ENCODE measurements at places on chromosomes 13 and 19.

DNA sequence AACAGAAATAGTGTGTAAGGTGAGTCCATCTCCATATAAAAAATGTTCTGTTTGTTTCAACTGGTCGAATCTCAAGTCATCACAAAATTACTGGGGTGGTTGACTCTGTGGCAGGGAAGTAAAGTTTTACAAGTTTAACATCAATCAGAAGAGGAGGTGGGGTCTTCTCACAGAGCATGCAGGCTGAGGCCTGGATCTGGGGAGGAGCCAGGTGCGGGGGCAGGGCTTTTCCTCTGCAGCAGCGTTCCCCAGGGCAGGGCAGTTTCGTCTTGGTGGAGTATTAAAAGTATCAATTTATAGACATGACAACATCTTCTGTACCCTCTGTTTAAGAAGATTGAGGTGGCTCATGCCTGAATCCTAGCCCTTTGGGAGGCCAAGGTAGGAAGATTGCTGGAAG is 68.8 kb downstream of the SLC7A9 start:
- no peak for DNase-seq

- DNase-seq, result no peak
These were observed 320.3 kb upstream of the EDNRB start for GRCh38 chr13:78238911-78239310.

DNA sequence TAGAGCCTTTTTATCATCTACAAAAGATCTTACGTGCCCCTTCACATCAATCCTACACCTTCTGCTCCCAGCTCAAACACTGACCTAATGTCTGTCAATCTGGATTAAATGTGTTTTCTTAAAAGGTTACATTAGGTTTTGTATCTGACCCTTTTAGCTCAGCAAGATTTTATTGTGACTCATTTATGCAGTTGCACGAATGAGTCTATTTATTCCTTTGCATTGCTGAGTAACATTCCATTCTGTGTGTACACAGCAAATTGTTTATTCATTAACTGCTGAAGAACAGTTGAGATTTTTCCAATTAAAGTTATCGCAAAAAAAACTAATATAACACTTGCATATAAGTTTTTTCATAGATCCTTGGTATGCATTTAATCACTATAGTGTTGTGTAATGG is 253.9 kb upstream of the GPC6 start:
- no peak for DNase-seq

DNA sequence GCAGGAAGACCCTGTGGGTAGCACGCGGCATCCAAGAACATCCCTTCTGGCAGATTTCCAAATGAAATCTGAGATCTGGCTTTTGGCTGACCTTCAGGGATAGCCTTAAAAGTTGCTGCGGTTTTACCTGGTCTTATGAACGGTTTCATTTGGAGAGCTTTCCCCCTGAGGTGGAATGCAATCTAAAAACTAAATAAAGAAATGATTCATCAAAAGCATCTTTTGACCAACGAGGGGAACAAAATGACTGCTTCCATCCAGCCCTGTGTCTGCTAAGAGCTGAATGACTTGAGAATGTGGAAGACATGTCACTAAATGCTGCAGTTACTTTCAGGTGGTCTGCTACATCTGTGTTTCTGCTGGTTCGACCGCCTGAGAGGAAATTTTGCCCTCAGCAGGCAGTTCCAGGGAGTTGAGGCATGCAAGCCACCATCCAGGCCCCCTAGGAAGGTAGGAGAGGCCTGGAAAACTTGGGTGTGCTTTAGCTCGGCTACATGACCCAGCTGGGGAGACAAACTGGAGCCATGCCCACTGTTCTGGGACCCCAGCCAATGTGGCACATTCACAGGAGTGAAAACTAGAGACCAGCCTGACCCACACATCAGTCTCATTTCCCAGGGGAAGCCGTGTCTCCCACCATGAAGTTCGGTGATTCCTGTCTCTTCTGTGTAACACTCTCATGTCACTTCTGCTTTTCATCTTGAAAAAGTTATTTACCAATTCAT is 175.1 kb upstream of the KL start:
- DNase-seq, result peak; percentile 33

- no peak for DNase-seq
These were observed 168.9 kb downstream of the PTPRS start for GRCh38 chr19:5171711-5172110.

GRCh38 chr19:50695251-50696093 is 24.1 kb downstream of the SHANK1 start:
- DNase-seq, result peak; percentile 43

GRCh38 chr13:20002787-20003186 is 44.3 kb downstream of the ZMYM2 start:
- no peak for DNase-seq

- peak; percentile 90 for DNase-seq
These were observed 10.3 kb upstream of the BBC3 start for GRCh38 chr19:47240996-47241918.

DNA sequence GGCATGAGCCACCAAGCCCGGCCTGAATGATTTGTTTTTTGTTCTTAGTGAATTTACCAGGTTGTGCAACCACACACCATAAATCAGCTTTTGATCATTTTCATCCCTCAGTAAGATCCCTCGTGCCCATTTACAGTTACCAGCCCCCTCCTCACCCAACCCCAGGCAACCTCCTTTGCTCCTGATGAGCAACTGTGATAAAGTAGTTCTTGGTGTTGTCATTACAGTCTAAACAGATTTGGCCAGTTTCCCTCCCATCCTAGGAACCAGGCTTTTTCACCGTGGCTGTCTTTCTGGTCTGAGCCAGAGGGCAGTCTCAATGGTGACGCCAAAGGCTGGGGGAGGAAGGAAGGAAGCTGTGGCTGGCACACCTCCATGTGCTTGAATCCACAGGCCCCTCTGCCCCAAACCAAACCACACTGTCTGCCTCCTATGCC is 61.2 kb upstream of the WDFY2 start:
- DNase-seq, result peak; percentile 28

DNA sequence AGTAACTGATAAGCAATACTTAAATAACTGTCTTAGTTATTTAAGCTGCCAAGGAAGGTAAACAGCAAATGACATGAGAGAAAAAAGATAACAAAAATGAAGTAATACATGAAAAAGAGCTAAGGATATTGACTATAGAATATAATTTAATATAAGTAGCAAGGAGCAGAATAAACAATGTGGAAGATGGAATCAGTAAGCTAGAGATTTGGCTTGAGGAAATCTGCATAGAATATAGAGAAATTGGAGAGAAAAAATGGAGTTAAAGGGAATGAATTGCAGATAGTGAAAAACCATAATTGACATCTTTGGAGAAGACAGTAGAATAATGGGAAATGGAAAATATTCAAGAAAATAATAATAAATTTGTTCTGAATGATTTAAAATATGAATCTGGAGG is 127.1 kb downstream of the PDS5B start:
- DNase-seq, result no peak

DNA sequence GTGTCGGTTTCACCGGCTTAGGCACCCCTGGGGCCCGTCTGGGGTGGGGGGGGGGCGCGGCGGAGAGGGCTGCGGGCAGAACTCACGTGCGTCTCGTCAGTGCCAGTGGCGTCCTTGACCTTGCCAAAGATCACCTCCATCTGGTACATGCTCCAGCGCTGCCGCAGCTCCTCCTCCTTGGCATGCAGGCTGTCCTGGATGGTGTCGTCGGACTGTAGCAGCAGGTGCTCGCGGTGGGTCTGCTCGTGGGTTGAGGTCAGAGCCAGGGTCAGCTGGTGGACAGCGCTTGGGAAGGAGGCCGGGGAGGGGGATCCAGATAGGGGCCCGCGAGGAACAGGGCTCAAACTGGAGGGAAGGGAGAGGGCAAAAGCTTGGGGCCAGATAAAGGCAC is 4.7 kb upstream of the RGL3 start:
- no peak for DNase-seq

DNA sequence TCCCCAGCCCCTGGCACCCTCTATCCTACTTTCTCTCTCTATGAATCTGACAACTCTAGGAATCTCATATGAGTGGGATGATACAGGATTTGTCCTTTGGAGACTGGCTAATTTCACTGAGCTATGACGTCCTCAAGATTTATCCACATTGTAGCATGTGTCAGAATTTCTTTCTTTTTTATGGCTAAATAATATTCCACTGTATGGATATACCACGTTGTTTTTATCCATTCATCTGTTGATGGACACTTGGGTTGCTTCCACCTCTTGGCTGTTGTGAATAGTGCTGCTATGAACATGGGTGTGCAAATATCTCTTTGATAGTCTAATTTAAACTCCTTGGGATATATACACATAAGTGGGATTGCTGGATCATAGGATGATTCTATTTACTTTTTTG is 24.0 kb upstream of the INSR start:
- DNase-seq, result no peak

GRCh38 chr13:69458013-69458412 is 649.6 kb upstream of the ATXN8OS start:
- no peak for DNase-seq

- peak; percentile 35 for DNase-seq
These were observed 801 bp downstream of the QTRT1 start for GRCh38 chr19:10701955-10702525.

DNA sequence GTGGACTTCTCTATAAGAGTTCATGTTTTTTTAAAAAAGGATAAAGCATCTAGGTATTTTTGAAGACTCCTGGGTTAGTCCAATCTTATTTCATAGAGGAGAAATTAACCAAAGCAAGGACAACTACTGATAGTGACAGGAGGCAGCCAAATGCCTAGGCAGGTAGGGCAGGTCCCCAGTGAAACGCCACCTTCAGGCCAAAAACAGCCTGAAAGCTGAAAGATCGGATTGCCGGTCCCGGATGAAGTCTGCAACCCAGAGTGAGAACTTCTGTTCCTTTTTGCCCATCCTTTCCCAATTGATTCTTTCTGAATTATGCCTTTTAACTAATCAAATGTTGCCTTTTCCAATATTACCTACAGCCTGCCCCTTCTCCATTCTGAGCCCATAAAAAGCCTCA is 6.1 kb upstream of the GGACT start:
- no peak for DNase-seq

DNA sequence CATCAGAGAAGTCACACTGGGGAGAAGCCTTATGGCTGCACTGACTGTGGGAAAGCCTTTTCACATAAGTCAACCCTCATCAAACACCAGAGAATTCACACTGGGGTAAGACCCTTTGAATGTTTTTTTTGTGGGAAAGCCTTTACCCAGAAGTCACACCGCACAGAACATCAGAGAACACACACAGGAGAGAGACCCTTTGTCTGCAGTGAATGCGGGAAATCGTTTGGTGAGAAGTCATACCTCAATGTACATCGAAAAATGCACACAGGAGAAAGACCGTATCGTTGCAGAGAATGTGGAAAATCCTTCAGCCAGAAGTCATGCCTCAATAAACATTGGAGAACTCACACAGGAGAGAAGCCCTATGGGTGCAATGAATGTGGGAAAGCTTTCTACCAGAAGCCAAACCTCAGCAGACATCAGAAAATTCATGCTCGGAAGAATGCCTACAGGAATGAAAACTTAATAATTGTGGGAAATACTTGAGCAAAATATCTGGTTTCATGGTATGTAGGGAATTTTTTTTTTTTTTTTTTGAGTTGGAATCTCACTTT is 30.7 kb downstream of the ZNF793 start:
- DNase-seq, result no peak

DNA sequence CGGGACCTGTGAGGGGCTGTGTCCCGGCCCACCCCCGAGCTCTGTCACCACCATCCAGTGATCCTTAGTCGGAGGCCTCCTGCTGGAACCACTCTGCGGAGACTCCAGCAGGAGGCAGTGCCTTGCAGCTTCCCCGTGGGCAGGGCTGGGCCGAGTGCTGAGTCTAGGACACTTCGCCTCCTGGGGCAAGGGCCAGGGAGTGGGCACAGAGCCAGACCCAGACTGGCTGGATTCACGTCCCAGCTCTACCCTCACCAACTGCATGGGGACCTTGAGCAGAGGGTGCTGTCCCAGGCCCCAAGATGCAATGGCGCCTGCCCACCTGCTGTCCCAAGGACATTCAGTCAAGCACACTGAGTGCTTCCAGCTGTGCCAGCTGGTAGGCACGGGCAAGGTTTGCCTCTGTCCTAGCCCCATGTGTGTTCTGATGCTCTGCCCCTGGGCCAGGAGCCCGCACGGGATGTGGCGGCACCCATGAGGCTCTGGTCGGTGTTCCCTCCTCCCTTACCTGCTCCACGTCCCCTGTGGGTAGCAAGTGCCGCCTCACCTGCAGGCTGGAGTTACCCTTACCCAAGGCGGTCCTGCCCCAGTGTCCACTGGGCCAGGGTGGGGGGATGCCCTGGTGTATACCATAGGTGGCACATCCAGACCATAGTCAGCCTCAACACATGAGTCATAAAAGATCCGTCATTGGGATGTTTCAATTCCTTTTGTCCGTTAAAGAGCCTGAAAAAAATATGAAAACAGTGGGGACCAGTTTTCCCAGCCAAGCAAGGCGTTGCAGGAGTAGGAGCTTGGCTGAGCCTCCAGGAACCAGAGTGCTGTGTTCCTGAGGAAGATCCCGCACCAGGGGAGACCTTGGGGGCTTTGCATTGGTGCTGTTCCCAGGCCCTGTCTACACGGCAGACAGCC is 7.4 kb downstream of the FZR1 start:
- DNase-seq, result no peak

- peak; percentile 78 for DNase-seq
These were observed 9.1 kb downstream of the LYL1 start for GRCh38 chr19:13093407-13094105.

GRCh38 chr19:45506989-45507871 is at the start of gene VASP:
TSS of gene VASP (plus strand) at chr19:45507479. CDS start at chr19:45507772, 293 bp downstream.
- DNase-seq, result peak; percentile 95

DNA sequence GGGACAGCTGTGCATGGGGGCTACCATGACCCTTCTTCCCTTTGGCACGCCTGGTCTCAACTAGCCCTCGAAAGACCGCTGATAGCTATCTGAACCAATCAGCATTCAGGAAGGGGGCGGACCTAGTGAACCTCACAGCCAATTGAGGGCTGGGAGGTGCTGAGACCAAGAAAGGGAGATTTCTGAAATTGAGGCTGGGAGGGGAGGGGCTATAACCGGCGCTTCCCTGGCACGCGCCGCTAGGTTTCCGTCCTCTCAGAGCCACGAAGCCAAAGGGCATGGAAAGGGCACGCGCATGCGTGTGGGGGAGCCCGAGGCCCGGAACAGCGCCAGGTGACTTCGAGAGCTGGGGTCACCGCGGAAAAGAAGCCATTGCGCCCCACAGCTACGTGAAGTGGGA is 4.2 kb upstream of the PAFAH1B3 start:
- no peak for DNase-seq

DNA sequence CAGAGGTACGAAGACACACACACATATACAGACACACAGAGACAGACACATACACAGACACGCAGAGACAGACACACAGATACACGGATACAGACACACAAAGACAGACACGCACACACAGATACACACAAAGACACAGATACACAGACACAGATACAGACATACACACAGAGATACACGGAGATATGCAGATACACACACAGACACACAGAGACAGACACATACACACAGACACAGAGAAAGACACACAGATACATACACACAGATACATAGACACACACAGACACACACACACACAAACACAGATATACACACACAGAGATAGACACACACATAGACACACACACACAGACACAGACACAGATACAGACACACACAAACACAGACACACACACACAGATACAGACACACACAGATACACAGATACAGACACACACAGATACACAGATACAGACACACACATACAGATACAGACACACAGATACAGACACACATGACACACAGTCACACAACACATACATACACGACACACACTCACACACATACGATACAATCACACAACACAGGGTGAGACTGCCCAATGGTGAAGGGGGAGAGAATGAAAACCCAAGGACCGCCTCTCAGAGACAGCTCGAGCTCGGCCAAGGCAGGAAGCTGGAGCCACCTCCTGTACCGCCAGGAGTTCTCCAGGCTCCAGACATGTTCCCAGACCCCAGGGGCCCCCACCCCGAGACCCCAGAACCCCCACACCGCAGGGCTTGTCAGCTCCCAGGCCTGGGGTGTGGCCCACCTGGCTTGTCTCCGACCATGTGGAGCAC is 8.8 kb upstream of the CCER2 start:
- no peak for DNase-seq

Measured in activated T-cell treated with anti-CD3 and anti-CD28 coated beads, Interleukin-2, amount 50 U/mL, for 72 hours (primary cell).